ENCODE measurements at places on chromosomes 4 and X.

GRCh38 chr4:105179539-105180401, 33.1 kb downstream of the TET2 start:
- no peak for DNase-seq

DNA sequence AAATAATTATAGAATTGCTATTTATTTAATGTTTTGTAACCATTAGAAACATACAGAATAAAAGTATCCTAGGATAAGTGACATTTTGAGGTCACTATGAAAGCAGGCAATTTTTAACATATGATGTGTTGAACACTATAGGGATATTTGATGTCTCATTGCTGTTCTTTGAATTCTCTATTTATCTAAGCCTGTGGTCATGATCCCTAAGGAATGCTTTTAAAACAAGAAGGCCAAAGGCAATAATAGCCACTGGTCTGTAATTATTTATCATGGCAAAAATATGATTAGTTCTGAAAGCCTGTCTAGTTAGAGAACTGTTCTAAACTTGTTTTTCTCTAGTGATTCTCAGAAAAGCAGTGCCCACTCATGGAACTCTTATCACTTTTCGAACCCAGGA, 186.6 kb downstream of the RPA4 start:
- no peak for DNase-seq

- DNase-seq, result peak; percentile 71
Observed at GRCh38 chr4:2141762-2142451, 82.8 kb downstream of the NAT8L start.

DNA sequence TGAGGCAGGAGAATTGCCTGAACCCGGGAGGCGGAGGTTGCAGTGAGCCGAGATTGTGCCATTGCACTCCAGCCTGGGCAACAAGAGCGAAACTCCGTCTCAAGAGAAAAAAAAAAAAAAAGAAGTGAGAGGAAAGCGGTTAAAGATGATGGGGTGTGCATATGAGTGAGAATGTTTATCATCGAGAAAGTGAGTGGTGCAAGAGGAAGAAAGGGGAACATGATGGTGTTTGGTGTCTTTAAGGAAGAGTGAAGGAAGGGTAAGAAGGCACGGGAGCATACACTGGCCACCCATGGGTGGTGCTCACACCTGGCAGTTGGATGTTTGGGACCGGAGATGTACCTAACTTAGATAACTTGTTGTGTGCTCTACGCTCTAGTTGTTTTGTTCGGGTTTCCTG, 62.2 kb downstream of the STOX2 start:
- no peak for DNase-seq

DNA sequence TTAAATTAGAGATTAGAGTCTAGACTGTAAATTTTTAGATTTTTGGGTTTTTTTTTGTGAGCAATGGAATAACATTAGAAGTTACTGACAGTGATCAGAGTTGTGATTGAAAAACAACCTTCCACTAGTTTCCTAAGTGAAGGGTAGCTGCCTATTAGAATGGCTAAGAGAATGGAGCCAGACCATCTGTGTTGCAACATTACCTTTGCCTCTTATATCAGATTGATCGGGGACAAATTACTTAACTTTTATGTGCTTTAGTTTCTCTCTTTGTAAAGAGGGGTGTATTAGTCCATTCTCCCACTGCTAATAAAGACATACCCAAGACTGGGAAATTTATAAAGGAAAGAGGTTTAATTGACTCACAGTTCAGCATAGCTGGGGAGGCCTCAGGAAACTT, 12.5 kb upstream of the PI4K2B start:
- no peak for DNase-seq

GRCh38 chr4:15781427-15782095, 3.4 kb downstream of the CD38 start:
- no peak for DNase-seq

GRCh38 chrX:625137-625691, 5.4 kb upstream of the SHOX start:
- no peak for DNase-seq

DNA sequence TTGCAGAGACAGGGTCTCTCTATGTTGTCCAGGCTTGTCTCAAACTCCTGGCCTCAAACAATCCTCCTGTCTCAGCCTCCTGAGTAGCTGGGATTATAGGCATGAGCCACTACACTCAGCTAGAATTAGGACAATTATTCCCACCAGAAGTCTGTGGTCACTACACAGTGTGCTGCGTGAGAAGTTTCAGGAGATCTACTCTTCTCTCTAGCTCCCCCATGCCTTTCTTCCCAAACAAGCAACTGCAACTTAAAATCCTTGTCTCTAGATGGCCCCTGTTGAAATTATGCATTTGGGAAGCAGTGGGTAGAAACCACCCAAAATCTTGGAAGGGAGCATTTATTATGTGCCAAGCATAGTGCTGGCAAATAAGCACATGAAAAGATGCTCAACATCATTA, 21.1 kb upstream of the MAP7D3 start:
- no peak for DNase-seq

DNA sequence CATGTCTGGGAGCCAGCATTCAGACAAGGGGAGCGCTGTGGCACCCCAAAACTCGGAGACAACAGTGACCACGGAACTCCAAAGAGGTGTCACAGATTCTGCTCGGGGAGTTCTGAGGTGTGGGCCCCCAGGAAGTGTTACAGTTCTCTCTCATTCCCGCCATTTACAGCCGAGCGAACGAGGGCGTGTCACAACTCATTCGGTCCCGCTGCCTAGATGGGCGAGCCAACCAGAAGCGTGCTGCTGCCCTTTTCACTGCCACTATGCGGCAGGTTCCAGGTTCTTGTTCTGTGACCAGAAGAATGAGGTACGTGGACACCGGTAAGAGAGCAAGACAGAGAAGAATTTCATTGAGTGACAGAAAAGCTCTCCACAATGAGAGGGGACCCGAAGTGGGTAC, 1370.6 kb upstream of the AGA start:
- no peak for DNase-seq

DNA sequence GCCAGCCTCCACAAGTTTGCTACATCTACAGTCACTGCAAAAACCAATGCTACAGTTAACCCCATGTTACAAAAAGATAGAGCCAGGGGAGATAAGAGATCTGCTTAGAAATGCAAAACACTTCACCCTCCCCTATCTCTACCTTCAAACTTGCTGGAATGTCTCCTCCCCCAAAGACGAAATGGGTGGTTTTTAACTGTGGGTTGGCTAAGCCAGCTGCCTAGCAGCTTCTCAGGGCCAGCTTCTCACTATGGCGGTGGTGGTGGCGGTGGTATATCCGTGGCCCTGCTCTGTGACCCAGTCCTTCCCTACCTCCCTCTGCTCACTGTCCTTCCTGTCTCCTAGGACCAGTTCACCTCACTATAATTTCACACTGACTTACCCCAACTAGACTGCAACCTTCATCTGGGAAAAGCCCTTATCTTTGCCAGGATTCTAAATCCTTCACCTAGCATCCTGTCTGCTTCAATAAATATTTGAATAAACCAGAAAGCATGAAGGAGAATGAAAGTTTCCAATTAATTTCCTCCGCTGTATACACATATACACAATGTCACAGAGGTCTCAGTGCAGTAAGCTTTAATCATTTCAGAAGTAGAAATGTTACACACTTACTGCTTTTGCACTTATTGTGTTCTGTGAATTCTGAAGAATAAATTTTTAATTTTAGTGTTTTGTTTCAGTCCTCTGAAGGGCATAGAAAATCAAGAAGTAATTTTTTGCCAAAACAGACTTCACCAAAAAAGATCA, 46.3 kb downstream of the SH3KBP1 start:
- no peak for DNase-seq

- DNase-seq, result no peak
Observed at GRCh38 chr4:1053080-1053661, 41.7 kb downstream of the FGFRL1 start.

- peak; percentile 63 for DNase-seq
Observed at GRCh38 chr4:76074993-76075600, 588 bp downstream of the ART3 start.

DNA sequence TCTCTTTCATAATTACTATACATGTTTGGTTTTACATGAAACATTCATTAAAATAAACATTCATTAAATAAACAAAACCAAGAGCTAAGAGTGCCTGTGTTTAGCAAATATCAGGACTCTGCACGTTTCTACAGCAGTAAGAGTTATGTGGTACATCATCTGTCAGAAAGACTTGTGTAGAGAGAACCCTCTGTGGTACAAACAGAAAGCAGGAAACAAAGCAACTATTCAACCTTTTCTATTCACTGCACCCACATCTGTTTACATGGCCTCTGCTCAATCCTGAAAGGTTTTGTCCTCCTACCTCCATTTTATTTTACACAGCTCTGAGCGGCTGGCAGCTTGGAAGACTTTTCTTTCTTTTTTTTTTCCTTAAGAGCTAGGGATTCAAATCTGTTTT, 90.7 kb upstream of the PCDH18 start:
- peak; percentile 83 for DNase-seq

- no peak for DNase-seq
Observed at GRCh38 chr4:127579821-127580220, 52.9 kb upstream of the INTU start.

GRCh38 chr4:10082459-10083272, 33.9 kb downstream of the WDR1 start:
- no peak for DNase-seq

DNA sequence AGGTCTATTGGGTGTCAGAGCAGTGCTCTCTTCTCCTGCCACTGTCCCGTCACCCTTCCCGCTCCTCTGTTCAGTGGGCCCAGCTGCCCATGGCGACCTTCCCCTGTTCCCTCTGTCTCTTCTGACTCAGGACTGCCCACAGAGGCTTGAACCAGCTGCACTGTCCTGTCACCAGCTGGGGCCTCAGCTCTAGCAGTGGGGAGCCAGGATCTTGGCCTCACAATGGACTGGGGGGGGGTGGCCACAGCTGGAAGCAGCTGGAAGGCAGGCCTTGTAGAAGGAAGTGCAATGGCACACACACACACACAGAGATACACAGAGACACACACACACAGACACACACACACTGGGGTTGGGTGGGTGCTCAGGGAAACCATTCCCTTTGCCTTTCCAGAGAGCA, 114.0 kb upstream of the PJA1 start:
- no peak for DNase-seq

DNA sequence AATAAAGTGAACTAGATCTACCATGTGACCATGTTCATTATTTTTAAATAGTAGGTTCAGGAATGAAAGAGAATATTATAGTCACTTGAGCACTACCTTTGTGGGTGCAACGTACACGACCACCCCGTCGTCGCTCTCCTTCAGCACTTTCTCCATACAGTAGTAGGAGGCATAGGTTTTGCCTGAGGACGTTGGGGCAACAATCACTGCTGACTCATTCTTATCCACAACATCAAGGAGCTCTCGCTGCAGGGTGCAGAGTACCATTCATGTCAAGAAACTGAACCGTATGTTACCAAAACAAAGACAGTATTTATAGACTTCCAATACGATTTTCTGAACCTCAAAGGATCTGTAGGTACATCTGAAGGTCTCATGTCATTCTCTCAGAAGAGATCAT, 44.7 kb downstream of the DDX60 start:
- DNase-seq, result peak; percentile 18

- no peak for DNase-seq
Observed at GRCh38 chr4:173246719-173247118, 78.1 kb downstream of the GALNT7 start.

GRCh38 chr4:88286897-88287296, 2.5 kb upstream of the PPM1K start:
- DNase-seq, result no peak

GRCh38 chrX:21666679-21667078, 8.5 kb upstream of the KLHL34 start:
- peak; percentile 26 for DNase-seq

DNA sequence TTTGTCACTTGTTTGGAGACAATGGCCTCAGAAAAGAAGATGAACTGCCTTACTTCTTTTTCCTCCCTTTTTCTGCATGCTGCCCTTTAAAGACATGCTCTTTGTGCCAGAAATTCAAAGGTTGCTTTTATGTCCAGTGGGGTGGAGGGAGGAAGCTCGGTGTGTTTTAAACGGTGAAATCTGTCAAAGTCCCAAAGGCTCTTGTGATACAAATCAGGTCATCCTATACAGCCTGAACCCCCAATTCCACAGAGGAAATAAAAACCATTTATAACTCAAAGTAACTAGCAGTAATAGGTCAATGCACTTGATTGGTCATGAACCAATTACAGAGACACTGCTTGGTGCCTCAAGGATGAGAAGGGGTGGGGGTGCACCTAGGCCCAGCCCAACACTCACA, 339.3 kb upstream of the F9 start:
- no peak for DNase-seq

DNA sequence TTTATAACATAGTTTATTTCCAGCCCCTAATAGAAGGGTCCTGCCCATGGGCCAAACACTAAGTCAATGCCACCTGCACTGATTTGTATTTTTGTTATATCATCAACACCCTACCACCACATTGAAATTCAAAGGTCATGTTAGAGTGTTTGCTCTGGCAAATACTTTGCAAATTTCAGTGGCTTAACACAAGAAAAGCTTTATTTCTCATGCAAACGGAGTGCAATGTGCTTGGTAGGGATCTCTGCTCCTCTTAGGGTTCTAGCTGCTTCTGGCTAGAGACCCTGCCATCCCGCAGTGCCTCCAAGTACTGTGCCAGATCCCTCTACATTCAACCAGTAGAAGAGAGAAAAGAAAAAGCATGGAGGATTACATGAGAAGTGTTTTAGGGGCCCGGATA, 230.8 kb upstream of the TET2 start:
- DNase-seq, result no peak

- DNase-seq, result no peak
Observed at GRCh38 chr4:28232376-28232775, 1371.7 kb downstream of the STIM2 start.

DNA sequence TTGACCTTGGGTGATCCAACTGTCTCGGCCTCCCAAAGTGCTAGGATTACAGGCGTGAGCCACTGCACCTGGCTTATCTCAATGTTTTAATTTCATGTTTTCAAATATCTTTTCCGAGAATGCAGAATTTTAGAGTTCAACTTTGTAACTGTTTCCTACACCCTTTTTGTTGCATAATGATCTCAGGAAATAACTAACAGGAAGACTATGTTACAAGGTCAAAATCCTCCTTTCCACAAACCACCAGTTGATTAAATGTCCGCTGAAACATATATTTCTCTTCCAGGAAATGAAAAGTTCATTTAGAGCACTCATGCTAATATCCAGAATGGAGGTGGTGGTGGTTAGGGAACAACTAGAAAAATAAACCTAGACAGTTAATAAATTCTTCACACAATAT, 377.8 kb downstream of the PPP4R3C start:
- DNase-seq, result no peak

- no peak for DNase-seq
Observed at GRCh38 chr4:181475359-181475758, 767.8 kb upstream of the TENM3 start.

DNA sequence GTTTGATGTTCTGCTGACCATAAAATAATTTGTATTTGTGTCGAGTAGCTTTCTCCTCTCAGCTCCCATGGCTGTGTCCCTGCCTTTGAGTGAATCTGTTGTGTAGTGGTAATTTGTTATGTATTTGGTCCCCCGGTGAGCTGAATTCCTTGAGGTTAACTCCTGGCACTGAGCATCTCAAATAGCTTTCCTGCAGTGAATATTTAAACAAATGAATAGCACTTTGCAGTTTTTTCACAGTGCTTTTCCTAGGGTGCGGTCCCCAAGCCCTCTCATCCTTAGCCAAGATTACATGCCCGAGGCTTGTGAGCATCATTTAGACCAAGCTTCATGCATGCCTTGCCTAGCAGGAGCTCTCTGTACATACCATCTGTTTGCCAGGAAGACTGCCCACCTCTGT, 74.2 kb downstream of the CLDN34 start:
- no peak for DNase-seq

GRCh38 chr4:162683659-162684370, 482.9 kb downstream of the NAF1 start:
- DNase-seq, result no peak

Data from COLO829 (cell line).